Testis (tissue), 5 donors: ENCODE measurements at places on chromosomes 5 and 9. TPM values are rescaled to one million over a fixed set of nuclear protein-coding genes. Genes with fewer than 3 reads are reported as not detected.

The TEK gene
- 3.2 TPM for total RNA-seq

The YIPF5 gene
- 54.4 TPM for total RNA-seq

The CDH9 gene
- total RNA-seq, result not detected

The YTHDC2 gene
- total RNA-seq, result 34.3 TPM

The NXNL2 gene
- total RNA-seq, result 1.5 TPM

The SPARC gene
- total RNA-seq, result 1,884 TPM

The SLC28A3 gene
- total RNA-seq, result 0.31 TPM

The WNT8A gene
- 0.71 TPM for total RNA-seq

The PAX5 gene
- total RNA-seq, result 1.9 TPM

The SLC1A1 gene
- 0.63 TPM for total RNA-seq

- no peak for DNase-seq
Observed at GRCh38 chr5:99706160-99706559, 777.4 kb upstream of the CHD1 start.

- DNase-seq, result no peak
Observed at GRCh38 chr5:42878041-42878440, 66.3 kb upstream of the SELENOP start.

GRCh38 chr5:143187495-143187894 is 216.0 kb downstream of the NR3C1 start:
- no peak for DNase-seq

GRCh38 chr9:126587187-126588185 is 26.2 kb upstream of the LMX1B start:
- peak; percentile 28 for DNase-seq

- DNase-seq, result no peak
Observed at GRCh38 chr5:168408561-168409305, 77.5 kb upstream of the RARS1 start.

GRCh38 chr9:77997611-77998284 is 33.9 kb downstream of the GNAQ start:
- no peak for DNase-seq

- no peak for DNase-seq
Observed at GRCh38 chr9:107874591-107875369, 385.2 kb upstream of the KLF4 start.

GRCh38 chr9:21395778-21396717 is 10.8 kb upstream of the IFNA2 start:
- DNase-seq, result peak; percentile 88

DNA sequence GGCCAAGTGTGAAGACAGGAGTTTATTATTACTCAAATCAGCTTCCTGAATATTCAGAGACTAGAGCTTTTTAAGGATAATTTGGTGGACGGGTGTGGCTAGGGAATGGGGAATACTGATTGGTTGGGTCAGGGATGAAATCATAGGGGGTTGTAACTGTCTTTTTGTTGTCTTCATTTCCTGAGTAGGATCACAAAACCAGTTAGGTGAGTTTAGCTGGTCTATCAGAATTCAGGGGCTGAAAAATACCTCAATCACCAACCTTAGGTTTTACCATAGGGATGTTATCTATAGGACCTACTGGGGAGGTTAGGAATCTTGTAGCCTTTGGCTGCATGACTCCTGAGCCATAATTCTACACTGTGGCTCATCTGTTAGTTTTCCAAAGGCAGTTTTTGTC is 235.8 kb downstream of the YTHDC2 start:
- no peak for DNase-seq

DNA sequence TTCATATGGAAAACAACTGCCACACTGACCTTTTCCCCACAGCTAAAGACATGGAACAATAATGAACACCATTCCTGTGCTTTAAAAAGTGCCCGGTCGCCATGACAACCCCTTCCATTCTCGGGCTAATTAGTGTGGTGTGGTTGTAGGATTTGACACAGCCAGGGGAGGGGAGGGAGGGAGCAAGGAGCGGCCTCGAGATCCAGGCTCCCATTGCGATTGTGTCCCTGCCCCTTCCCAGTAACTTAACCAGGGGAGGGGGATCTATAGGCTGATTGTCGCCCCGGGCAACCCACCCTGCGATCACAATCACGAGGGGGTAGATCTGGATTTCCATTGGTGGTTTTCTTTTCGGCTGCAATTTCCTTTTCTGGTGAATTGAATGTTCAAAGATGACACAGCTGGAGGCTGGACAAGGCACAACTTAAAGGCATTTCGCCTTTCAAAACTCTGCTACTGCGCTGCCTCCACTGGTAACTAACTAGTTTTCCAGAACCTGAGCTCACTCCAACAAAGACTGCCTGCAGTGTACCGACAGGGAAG is 96.7 kb upstream of the RETREG1 start:
- DNase-seq, result no peak

DNA sequence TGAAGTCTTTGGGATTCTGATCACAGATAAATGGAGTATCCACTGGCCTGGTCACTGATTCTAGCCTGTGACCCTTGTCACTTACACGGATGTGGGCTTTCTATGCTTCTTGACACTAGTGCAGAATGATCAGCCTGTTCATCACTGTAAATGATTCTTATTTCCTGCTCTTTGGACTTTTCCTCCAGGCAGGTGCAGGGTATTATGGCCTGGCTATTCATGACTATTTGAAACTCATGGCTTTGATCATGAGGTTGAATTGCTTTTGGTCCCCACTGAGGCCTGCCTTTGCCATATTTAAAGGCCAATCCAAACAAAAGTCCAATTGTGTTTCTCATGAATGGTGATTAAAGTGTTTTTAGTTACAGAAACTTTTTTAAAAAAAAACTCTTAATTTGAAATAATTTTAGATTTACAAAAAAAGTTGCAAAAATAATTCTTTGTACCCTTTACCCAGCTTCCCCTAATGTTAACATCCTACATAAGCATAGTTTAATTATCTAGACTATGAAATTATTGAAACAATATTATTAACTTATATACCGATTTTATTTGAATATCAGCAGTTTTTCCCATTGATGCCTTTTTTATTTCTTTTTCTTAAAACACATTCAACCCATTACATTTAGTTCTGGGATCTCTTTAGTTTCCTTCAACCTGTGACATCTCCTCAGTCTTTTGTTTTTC is 68.1 kb downstream of the GALNT10 start:
- DNase-seq, result no peak

DNA sequence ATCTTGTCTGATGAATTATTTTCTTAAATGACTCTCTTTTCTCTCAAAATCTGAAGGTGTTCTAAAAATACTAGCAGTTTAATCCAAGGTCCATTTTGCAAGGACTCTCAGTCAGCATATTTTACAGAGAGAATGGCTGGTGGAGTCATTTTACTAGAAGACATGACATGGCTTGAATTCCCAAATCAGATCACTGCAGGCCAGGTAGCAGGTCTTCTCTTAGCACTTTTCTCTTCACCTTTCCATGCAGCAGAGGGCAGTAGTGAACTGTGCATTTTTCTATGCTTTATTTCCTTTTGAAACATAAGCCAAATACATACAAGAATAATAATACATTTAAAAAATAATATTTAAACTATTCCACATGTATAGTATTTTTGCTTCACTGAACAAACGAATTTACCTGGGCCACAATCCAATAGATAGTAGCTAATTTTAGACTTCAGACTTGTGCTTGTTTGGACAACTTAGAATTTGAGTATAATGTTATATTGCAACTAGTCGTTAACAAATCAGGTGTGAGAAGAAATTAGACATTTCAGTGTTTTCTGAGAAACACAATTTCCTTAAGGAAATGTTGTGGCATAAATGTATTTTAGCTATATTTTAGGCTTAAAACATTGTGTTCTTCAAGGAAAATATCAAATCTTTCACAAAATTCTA is 289.4 kb upstream of the DAB2 start:
- DNase-seq, result peak; percentile 59

DNA sequence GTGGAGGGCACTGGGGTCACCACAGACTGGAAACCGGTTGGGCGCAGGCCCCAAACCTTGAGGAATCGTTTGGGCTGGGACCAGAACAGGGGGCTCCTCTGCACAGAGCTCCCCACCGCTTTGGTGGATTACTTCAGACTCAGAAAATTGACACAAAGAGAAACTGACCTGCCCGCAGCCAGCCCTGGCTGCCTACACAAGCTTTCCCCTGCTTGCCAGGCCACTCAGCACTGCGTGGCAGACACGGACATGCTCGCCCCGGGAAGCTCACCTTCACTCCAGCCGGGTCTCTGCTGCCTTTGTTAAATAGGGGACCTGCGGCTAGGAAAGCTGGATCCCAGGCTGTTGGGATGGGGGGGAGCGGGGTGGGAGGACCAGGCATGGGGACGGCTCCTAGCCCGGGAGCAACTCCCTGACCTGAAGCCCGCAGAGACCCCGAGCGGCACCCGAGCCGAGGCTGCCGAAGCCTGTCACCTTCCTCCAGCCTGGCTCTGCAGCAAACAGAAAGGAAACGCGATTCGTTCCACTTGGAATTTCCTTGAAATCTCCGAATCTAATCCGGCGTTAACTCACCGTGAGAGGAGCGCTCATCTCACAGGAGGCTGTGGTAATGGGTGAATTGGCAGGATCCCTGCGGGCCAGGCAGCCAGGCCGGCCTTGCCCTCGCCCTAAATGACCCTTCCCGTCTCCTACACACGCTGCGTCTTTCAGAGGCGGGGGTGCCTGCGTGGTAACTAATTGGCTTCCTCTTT is 8.8 kb downstream of the PAX5 start:
- no peak for DNase-seq

GRCh38 chr5:111299831-111300432 is 75.7 kb downstream of the CAMK4 start:
- DNase-seq, result no peak

DNA sequence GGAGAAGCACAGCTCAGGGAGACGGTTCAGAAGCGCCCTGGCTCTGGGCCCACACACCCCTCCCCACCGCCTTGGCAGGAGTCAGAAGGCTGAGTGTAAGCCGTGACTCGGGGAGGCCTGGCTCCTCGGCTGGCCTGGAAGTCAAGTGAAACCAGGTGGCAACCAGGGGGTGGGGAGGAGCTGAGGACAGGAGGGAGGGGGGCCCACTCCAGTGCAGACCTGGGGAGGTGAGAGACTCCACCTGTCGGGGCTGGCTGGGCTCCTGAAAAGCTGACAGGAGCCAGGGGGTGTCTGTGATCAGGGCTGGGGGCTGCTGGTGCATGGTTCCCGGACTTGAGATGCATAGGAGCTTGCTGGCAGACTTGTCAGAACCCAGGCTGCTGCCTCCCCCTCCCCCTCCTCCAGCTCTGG is 150.2 kb upstream of the PHYKPL start:
- no peak for DNase-seq

DNA sequence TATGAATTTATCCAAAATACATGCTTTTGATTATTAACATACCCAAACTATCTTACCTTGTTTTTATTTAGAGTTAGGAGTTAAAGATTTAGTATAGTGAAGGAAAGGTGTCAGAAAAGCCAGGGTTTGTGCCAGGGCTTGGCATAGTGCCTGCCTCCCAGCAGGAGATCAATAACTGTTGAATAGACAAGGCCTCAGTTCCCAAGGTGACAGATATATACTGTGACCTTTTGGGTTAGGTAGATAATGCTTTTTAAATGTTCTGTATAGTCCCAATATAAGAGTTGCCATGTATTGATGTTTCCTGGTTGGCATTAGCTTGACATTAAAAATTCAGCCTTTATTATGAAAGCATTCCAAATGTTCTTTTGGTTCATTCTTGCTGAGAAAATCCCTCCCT is 121.8 kb downstream of the MCTP1 start:
- no peak for DNase-seq

- no peak for DNase-seq
Observed at GRCh38 chr5:128613128-128613527, 75.1 kb upstream of the FBN2 start.

GRCh38 chr5:1443991-1444360 is 1.3 kb downstream of the SLC6A3 start:
- no peak for DNase-seq

DNA sequence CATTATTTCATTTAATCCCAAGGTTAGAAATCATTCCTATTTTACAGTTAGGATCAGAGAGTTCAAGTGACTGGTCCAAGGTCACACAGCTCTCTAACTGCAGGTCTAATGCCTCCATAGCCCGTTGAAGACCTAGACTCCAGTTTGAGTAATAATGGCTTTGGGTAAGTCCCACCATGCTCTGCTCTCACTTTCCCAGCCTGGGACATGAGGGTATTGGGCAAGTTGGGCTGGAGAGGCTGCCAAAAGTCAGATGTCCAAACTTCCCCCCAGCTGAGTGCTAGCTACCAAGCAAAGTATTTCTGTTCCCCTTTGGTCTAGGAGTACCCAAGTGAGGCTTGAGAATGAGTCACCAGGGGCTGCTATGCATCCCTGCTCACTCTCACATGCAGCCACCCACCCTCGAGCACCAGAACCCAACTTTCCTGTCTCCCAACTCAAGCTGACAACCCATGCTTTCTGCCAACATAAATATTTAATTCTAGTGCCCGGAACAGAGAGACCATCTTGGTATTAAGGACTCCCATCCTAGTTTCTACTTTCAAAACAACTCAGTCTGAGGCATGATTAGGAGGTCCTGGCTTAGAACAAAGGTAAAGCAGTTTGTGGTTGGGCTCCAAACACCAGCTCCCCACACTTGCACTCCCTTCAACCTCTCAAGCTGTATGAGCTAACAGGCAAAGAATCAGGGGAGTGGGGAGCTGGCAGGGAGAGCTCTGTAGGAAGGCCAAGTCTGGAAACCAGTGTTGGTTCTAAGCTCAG is 236.5 kb upstream of the TRIM32 start:
- no peak for DNase-seq

GRCh38 chr5:154653764-154654485 is 101.3 kb upstream of the LARP1 start:
- no peak for DNase-seq

DNA sequence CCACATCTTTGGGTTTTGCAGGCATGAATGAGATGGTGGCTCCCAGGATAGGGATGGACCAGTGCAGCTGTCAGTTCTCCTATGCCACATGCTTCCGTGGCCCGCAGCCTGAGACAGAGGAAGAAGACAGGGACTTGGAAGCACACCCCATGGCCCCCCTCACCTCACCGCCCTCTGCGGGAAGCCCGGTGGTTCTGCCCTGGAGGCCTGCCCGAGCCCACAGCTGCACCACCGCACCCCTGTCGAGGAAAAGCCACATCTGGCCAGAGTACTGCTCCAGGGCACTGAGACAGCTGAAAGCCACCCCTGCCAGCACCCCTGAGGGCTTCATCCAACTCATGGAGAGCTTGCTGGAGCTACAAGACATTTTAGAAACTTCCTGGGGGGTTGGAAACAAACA is 7.6 kb upstream of the TRMT10B start:
- DNase-seq, result no peak

- DNase-seq, result no peak
Observed at GRCh38 chr9:35795695-35796094, 4.3 kb downstream of the NPR2 start.

DNA sequence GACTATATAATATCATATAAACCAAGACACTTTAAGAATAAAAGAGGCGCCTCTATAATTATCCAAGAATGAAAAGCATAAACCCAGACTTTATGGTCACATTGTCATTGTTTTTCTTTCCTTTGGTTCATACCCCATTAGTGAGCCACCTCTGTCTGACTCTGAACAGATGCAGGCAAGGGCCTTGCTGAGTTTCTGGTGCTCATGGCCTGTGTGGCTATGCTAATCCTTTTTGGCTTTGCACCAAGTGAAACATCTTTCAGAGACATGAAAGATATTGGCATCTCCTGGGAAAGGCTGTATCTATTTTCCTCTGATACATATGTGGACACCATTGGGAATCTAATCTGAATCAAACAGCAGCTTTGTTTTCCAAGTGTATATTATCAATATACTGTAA is 222.5 kb downstream of the CHSY3 start:
- no peak for DNase-seq

- DNase-seq, result no peak
Observed at GRCh38 chr5:141490271-141490670, 1.4 kb downstream of the PCDHGC5 start.

- no peak for DNase-seq
Observed at GRCh38 chr9:134775081-134775951, 105.3 kb upstream of the FCN2 start.
